Fibroblast of skin of left biceps (primary cell): ENCODE measurements at places on chromosomes 5 and 9.
A peak's percentile ranks its signal among the peaks of the same experiment; 100 is the strongest.

- no peak for DNase-seq
Measured at GRCh38 chr5:52476346-52476745, 311.4 kb upstream of the ITGA1 start.

DNA sequence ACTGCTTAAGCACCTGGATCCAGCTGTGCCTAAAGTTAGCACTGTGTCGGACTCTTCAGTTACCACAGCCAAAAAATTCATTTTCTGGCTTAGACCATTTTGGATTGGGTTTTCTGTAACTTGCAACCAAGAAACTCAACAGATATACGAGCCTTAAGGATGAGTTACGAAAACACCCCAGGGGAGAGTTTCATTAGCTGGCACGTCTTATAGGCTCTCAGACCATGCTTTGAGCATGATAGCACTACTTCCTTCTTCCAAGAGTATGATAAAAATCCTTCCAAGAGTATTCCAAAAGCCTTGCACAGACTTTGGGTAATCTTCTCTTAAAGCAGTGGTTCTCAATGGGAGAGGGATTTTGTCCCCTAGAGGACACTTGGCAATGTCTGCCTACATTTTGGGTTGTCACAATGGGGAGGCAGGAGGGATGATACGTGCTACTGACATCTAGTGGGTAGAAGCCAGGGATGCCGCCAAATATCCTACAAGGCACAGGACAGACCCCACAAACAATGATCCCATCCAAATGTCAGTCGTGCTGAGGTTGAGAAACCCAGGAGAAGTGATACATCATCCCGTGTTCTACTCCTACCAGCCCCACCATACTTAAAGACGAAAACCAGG is 64.8 kb downstream of the SMIM23 start:
- no peak for DNase-seq

DNA sequence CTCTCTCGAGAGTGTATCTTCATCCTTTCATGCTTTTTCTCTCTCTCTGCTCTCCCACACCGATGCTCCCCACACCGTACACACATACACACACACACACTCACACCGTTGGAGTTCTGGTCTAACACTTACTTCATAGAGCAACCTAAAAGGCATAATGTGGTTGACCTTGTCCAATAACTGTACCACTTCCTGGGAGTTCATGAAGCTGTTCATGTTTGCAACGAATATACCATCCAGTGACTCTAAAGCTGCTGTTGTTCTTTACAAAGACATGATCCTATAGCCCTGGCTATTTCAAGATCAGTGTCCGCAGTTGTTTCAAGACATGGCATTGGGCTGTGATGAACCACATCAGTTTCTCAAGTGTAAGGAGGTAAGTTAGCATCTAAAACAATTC is 10.0 kb downstream of the MEF2C start:
- no peak for DNase-seq

DNA sequence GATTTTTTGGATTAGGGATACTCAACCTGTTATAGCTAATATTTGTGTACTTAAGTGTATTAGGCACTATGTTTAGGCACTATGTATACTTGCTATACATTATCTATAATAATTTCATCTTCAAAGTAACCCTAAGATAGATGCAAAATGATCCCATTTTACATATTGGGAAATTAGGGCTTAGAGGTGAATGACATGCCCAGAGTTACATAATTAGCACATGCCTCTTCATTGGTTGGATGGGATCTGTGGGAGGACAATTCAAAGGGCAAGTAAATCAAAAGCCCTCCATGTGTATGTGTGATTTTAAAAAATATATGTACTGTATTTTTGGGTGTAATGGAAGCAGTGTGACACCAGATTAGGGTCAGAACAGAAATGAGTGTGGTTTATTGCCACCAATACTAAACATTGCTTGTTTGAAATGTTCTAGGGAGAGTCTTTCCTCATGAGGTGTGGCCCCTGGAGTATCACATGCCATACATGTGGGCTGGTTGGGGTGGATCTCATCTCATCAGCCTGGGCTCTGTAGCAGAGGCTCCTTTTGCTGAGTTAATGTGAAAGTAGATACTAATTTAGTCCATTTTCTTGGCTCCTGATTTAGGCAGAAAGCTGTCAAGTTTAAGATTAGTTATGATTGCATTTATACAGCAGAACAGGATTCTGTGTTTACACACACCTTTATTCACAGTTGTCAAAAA is 5.5 kb downstream of the C9orf85 start:
- DNase-seq, result no peak

DNA sequence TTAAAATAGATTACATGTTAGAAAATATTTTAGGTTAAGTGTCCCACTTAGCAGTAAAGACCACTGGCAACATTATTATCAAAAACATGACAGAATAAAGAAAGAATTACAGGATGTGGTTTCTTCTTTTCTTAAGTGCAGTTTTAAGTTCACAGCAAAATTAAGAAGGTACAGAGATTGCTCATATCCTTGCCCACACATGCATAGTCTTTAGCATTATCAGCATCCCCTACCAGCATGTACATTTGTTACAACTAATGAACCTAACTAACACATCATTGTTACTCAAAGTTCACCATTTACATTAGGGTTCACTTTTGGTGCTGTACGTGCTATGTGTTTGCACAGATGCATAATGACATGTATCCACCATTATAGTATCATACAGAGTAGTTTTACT is 837.7 kb upstream of the CDH9 start:
- DNase-seq, result no peak

- DNase-seq, result no peak
Measured at GRCh38 chr5:130112246-130112645, 208.0 kb downstream of the CHSY3 start.

DNA sequence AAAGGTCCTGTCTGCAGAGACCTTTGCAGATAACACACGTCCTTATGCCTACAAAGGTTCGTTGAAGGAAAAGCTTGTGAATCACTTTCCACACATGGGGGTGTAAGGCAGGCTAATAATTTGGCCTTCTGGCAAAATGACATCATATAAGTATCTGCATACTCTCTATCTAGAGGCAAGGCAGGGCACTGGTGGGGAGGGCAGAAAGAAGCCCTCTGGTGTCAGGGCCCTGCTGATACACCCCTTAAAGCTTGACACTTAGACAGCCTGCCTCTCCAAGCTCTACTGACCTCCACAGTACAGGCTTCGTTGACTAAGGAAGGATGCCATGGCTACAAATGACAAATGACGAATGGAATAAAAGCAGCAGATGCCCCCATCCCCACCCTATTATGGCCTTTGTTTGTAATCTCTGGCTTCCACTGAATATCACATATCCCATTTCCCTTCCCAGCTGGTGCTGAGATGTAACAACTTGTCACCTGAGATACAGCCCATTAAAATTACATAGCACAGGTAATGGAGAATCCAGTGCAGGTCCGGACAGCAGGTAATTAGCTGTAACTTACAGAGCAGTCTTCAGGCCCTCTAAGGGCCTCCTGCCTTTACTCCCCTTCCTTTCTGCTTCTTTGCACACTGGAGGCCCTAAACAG is 76.9 kb upstream of the IFNK start:
- no peak for DNase-seq

GRCh38 chr5:139394123-139394653 is 716 bp downstream of the PROB1 start:
- DNase-seq, result no peak

DNA sequence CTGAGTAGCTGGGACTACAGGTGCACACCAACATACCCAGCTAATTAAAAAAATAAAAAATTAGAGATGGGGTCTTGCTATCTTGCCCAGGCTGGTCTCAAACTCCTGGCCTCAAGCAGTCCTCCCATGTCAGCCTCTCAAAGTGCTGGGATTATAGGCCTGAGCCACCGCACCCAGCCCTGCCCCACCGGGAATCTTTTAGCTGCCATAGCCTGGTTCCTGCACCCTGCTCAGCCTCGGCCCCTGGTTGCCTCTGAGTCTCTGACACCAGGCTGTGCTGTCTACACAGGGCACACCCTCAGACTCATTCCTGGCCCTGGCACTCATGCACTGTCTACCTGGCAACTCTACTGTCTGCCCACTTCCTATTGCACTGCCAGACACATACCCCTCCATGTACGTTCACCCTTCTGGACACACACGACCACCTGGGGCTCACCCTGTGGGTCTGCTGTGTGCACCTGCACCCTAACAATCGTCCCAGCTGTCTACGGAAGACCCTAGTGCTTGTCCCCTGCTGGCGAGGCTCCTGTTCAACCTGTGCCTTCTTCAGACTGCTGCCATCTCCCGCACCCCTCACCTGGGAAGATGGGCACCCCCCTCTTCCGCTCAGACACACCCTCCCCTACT is 1.4 kb downstream of the PROP1 start:
- DNase-seq, result no peak

- no peak for DNase-seq
Measured at GRCh38 chr5:37370550-37370863, 399 bp downstream of the NUP155 start.

- DNase-seq, result no peak
Measured at GRCh38 chr5:108728566-108729241, 19.0 kb upstream of the FER start.

DNA sequence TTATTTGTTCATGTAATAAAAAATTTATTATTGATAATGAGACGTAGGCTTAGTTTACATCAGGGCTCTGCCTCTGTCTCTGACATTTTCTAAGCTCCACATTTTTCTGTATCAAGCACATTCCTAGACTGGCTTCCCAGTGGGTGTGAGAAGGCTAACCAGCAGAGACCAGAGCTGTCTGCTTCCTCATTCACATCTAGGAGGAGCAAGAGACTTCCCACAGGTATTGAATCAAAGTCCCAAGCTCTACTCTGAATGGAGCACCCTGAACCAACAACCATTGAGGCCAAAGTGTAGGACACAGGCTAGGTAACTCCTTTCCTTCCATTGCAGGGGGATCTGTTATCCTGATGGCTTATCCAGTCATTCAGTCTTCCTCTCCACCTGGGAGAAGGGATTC is 72.4 kb downstream of the PARP8 start:
- no peak for DNase-seq

DNA sequence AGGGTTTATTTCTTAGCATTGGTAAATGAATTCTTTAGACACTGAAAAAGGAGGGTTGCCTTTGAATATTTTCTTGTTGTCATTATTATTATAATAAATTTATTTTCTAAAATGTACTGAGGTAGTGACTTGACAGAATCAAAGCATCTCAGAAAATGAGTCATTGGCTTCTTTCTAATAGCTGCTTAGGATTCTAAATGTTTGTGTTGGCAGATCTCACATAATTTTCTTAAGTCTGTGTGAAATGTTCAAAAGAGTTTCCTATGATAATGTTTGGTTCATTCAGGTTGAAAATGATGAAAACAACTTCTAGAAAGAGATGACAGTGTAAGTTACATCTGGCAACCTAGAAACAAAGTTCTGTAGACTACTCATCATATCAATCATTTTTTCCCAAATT is 69.7 kb downstream of the SH3GL2 start:
- no peak for DNase-seq

- peak; percentile 99 for DNase-seq
Measured at GRCh38 chr9:129776938-129777768, 24.3 kb upstream of the PTGES start.

DNA sequence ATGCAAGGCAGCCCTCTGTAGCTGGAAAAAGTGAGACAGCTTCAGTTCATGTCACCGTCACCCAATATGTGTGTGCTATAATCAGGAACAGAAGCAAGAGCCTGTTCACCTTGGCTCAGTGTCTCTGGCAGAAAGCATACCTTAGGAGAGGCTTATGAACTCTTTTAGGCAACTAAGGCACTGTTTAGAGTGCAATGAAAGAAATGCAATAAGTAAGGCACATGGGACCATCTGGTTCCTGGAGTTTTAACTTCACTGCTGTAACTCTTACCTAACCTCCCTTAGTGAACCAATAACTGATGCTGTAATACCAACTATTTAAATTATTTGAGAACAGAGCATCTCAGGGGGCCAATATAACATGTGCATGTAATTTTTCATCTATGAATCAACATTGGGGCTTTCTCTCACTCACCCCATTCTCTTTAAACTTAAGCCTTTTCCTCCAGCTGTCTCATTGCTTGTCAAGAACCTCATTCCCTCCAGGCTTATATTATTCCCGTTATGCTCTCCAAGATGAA is 32.4 kb downstream of the C9 start:
- peak; percentile 47 for DNase-seq

DNA sequence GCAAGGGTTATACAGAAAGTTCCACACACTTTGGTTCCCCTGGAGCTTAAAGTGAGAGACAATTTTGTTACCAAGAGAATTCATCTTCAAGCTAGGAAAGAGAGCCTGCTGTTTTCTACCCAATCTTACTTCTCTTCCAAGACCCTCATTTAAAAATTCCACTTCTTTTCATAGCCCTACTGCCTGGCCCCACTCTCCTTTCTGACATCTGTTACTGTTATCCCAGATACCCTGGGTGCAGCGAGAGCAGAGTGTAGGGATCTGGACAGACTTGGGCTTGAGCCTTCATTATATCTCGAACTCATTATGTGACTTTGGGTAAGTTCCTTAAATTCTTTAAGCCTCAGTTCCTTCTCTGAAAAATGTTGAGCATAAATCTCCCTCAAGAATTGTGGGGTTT is 263.1 kb downstream of the ASTN2 start:
- DNase-seq, result no peak

DNA sequence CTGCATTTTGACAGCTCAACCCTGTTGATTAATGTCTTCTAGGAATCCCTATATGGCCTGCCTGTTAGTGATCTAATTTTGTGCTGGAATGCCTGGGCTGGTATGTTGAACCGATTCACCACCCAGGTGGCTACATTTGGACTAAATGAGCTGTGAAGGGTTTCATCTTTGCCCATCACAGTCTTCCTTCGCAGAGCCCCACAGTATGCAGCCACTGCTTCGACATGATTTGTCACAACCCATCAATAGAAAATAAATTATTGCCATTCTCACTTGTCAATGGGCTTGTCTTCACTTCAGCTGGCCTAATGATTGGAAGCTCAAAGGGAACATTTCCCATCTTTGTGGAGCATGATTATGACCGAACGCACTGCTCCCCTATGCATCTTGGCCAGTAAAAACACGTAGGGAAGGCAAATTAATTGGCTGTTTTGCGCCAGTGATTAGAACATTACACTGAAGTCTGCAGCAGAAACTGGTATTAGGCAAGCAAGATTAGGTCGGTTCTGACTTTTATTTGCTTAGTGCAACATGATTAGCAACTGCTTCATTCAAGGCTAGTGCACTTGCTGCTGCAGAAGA is 408.5 kb downstream of the KIAA0825 start:
- no peak for DNase-seq

DNA sequence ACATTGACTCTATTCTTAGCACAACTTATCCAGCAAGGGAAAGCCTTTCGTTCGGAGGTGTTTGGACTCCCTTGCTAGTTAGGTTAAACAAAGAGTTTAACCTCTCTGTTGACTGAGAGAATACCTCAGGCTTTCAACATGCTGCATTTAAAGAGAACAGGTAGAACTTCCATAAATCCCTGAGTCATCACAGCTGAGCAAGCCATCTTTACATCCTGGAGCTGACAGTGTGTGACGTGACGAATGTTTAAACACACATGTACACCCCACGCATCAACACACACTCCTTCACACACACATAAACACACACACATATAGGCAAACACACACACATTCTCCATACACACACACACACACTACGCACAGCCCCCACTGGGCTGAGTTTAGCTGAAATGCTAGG is 152.8 kb downstream of the ADAMTS12 start:
- DNase-seq, result no peak
